Stimulated activated CD4-positive, alpha-beta T cell treated with anti-CD3 and anti-CD28 coated beads, Interleukin-1b, Interleukin-23, amount 100 ng/mL, for 1 hour (primary cell): ENCODE measurements at places on chromosomes 4 and X.

GRCh38 chrX:56797574-56798338, 68.7 kb downstream of the NBDY start:
- no peak for DNase-seq

GRCh38 chrX:96564595-96564994, 120.0 kb upstream of the DIAPH2 start:
- DNase-seq: no peak

GRCh38 chrX:8879750-8880149, 78.6 kb upstream of the FAM9A start:
- DNase-seq: no peak

DNA sequence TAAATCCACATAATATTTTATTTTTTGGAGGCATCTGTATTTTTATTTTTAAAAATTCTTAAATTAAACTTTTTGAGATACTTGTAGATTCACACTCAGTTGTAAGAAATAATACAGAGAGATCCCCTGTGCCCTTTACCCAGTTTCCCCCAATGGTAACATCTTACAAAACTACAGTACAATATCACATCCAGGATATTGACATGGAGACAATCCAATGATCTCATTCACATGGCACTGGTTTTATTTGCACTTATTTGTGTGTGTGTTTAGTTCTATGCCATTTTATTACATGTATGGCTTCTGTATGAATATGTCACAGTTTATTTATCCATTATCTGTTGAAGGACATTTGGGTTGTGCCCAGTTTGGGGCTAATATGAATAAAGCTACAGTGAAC, 35.5 kb upstream of the EIF1AX start:
- DNase-seq: no peak

DNA sequence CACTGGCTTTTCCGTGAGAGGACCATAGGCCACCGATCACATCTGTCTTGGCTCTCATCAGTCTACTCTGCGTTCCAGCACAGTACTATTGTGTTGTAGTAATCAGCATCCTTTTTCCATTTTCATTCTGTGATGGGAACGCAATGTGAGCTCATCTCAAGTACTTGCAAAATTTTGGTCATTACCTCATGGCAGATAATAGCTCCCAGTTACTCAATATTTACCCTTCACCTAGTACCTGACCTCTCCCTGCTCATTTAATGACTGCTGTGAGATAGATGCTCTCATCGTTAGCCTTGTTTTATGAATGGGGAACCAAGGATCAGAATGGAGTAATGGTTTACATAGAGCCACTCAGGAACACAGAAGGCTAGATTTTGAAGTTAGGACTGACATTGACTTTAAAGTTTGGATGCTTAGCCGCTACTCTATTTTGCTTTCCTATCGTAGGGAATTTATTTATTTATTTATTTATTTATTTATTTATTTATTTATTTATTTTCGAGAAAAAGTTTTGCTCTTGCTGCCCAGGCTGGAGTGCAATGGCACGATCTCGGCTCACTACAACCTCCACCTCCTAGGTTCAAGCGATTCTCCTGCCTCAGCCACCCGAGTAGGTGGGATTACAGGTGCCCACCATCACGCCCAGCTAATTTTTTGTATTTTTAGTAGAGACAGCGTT, 6.5 kb upstream of the GPR101 start:
- DNase-seq: no peak

GRCh38 chr4:20256381-20256881, 4.7 kb downstream of the SLIT2 start:
- DNase-seq: no peak

DNA sequence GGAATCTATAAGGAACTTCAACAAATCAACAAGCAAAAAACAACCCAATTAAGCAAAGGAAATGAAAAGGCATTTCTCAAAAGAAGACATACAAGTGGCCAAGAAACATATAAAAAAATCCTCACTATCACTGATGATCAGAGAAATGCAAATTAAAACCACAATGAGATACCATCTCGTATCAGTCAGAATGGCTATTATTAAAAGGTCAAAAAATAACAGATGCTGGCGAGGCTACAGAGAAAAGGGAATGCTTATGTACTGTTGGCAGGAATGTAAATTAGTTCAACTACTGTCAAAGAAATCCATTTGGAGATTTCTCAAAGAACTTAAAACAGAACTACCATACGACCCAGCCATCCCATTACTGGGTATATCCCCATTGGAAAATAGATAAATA, 292.4 kb upstream of the FAT1 start:
- no peak for DNase-seq

DNA sequence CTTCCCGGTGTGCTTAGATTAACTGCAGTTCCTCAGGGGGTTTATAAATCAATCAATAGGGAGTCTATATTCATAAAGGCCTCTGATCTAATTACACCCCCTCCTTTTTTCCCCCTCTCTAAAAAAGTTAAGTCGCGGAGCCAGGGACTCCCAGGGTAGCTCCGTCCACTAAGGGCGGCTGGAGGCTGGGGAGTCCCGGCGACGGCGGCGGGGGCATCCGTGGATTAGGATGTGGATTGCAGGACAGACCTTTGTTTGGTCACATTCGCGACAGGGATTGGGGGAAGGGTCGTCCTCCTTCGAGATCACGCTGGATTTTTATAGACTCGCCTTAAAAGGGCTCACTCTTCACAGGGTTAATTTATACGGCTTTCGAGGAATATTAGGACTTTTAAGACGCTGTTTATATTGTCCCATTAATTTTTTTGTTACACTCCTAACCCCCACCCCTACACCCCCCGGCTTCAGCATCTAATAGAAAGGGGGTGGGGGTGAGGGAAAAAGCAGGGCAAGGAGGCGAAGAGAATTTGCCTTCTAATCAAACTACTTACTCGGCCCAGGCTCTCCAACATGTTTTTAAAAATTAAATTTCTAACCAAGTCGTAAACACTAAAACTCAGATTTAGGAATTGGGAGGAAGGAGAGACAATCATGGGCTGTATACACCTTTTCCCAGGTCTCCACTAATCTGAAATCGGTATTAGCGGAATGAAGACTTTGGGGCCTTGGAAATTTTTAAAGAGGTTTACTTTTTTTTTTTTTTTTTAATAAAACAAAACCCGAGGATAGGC, 8.5 kb downstream of the PITX2 start:
- no peak for DNase-seq
